Liver (tissue), 10 donors: ENCODE measurements at places on chromosomes 5 and 9. TPM values are rescaled to one million over a fixed set of nuclear protein-coding genes. Genes with fewer than 3 reads are reported as not detected.

DNA sequence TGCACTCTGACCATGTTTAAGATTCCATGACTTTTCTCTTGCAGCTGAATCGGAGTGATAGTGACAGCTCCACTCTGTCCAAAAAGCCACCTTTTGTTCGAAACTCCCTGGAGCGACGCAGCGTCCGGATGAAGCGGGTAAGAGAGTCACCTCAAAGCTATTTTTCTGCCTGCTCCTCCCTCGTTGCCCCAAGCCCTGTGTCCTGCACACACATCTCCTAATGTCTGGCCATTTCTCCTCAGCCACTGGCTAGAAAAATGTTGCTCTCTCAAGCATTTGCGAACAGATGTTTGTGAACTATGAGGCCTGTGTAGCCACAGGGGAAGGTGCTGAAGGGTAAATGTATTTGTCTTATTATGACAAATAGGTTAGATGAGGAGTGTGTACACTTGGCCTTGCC lies 25.7 kb upstream of the RARS1 start:
- no peak for DNase-seq

DNA sequence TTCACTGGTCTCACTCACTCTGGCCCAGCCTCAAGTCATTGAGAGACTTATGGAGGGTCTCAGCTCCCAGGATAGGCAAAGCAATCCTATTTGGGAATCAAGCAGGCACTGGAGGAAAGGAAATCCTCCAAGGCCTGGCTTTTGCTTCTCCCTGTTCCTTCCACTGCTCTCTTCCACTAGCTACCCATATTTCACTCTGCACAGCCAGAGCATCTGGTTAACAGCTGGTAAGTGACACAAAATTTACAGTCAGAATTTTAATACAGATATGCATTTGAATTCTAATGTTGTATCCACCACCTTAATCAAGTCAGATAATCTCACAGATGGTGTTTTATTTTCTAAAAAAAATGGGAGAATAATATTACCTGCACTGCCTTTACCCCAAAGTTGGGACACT lies 868 bp upstream of the C1QTNF2 start:
- DNase-seq, result no peak

DNA sequence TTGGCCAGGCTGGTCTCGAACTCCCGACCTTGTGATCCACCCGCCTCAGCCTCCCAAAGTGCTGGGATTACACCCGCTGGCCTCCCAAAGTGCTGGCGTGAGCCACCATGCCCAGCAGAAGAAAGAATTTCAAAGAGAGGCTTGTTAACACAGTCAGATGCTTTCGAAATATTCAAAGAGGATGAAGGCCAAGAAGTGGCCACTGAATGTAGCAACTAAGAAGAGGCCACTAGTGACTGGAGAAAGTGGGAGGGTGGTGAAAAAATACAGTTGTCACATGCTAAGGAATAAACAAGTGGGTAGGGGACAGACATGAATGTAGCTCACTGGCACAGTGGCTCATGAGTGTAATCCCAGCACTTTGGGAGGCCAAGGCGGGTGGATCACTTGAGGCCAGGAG lies 13.0 kb upstream of the TPM2 start:
- no peak for DNase-seq

DNA sequence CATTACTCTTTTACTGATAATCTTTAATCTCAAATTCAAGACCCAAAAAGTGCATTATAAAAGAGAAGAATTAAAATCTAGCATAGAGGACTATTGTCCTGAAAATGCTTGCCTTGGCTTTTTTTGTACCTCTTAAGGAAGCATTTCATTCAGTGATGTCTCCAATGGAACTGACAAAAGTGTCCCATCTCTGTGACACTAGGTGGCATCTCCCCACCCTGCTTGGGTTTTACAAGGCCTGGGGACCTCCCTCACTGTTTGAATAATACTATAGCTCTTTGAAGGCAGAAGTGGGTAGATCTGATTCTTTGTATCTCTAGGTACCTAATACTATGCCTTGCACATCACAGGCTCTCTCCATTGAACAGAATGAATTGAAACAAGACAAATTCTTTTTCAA lies 180.6 kb downstream of the EPB41L4A start:
- DNase-seq, result no peak

LCP2 gene
- total RNA-seq, result 16.3 TPM

- DNase-seq, result no peak
Observed at GRCh38 chr9:101022704-101023103, 5.8 kb upstream of the PLPPR1 start.

GRCh38 chr5:93078082-93079038 lies 502.7 kb downstream of the NR2F1-AS1 start:
- DNase-seq, result peak; percentile 43

- DNase-seq, result no peak
Observed at GRCh38 chr5:138160706-138161105, 17.7 kb downstream of the BRD8 start.
